ENCODE measurements at places on chromosomes 12 and 14. TPM values are rescaled to one million over a fixed set of nuclear protein-coding genes. Genes with fewer than 3 reads are reported as not detected.
A peak's percentile ranks its signal among the peaks of the same experiment; 100 is the strongest.

FAM90A1 gene
- total RNA-seq = 0.20 TPM

MMAB gene
- total RNA-seq = 36.0 TPM

- H3K4me1 ChIP-seq = no peaks in the 10 kb centered on the region
- no peaks in the 10 kb centered on the region for H3K36me3 ChIP-seq
- no peak for DNase-seq
These were observed 113.2 kb upstream of the FLRT2 start for GRCh38 chr14:85416771-85417170.

- no peak for DNase-seq
These were observed 295.0 kb upstream of the RTL1 start for GRCh38 chr14:101198398-101199027.

- H3K36me3 ChIP-seq = no peaks in the 10 kb centered on the region
- peak; percentile 62 for DNase-seq
- no peak overlapping the region for H3K27ac ChIP-seq
These were observed 1304.9 kb downstream of the TMEM121 start for GRCh38 chr14:106831322-106831720.
